Activated CD4-positive, alpha-beta T cell treated with anti-CD3 and anti-CD28 coated beads for 1 hour (primary cell): ENCODE measurements at places on chromosomes 5 and 9.

GRCh38 chr5:53473633-53474032, 6.8 kb upstream of the FST start:
- DNase-seq = no peak

DNA sequence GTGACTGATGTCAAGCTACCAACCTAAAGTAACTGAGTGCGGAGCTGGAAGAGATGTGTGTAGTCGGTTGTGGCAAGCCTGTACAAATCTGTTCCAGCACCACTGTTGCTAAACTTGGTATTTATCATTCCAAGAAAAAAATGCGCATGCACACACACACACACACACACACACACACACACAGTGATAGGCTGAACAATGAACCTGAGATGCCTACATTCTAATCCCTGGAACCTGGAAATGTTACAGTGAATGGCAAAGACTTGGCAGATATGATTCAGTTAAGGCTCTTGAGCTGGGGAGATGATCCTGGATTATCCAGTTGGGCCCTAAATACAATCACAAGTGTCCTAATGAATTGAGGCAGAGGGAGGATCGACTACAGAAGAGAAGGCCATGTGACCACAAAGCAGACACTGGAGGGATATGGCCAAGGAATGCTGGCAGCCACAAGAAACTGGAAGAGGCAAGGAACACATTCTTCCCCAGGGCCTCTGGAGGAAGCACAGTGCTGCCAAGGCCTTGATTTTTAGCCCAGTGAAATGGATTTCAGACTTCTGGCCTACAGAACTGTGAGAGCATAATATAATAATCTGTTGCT, 49.7 kb upstream of the LHFPL2 start:
- no peak for DNase-seq

DNA sequence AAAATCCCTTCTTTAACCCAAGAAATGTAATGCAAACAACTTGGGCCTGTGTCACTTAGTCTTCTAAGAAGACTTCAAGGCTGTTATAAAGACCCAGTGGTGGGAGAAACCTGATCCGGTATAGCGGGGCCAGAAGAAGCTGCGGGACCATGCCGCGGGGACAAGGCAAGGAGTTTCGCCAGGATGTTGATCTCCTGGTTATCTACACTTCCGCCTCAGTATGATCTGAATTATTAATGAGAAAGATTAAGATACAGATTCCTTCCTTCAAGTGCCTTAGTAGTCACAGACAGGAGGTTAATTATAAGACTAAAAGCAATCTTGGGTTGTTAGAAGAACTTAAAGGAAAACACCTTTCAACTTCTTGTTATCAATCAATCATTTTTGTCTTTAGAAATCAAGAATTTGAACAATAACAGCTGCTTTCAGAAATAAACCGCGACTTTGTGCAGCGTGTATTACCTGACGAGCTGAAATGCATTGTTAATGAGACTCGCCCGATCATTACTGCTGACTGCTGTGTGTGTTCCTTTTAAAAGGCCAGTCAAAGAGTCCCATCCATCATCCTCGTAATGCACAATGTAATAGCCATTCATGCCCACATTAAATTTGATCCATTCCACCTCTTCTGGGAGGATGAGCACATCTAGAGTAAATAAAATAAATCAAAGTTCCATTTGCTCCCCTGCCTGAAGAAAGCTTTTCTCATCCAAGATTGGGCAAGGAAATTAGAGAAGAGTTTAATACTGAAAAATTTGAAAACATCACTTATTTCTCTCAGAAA, 22.2 kb downstream of the ERAP1 start:
- no peak for DNase-seq

DNA sequence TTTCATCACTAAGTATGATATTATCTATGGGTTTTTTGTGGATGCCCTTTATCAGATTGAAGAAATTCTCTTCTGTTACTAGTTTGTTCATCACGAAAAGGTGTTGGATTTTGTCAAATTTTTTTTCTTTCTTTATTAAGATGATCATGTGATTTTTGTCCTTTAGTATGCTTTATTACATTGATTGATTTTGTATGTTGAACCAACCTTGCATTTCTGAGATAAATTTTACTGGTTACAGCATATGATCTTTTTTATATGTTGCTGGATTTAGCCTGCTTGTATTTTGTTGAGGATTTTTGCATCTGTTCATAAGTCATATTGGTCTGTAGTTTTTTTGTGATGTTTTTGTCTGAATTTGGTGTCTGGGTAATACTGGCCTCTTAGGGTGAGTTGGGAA, 42.8 kb downstream of the RAD23B start:
- DNase-seq = no peak

- no peak for DNase-seq
Measured at GRCh38 chr5:110809006-110809405, 70.2 kb downstream of the SLC25A46 start.

DNA sequence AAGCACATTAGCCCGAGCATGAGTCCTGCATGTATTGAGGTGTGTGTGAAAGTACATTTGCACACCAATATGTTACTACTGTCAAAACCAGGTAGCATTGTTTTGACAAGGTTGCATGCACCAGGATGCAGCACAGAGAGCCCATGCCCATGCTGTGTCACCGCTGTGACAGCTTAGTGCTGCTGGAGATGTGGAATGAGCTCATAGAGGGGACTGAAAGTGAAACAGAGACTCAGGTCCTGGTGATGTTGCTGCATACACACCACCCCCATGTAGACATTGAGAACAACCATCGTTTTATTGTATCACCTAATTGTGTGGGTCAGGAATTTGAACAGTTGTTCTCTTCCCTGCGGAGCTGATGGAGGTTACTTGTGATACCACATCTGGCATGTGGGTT, 53.0 kb downstream of the GADD45G start:
- no peak for DNase-seq

GRCh38 chr5:146388386-146388785, 49.7 kb downstream of the POU4F3 start:
- DNase-seq = no peak

DNA sequence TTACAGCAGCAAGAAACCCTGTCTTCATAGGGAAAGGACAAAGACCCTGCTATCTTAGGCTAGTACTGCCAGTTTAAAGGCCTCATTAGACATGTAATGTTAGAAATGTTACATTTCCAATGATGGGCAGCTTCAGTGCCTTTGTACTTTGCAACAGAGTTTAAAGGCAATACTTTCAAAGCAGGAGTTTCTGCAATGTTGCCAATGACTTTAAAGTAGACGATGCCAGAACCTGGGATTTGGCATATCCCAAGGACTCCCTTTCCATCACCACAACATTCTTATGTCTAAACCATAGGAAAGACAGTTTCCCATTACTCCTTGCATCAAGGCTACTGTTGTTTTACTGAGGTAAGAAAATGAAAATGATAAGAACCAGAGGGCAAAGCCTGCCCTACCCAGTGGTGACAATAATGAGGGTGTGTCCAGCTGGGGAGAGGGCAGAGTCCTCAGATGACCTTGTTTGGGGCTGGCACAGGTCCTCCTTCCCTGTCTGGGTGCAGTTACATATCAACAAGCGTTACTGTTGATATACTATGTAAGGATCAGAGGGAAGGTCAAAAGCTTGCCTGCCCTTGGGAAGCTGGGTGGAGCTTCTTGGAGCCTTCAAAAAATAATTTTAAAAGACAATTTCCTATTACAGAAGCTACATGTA, 27.5 kb upstream of the MLANA start:
- no peak for DNase-seq

DNA sequence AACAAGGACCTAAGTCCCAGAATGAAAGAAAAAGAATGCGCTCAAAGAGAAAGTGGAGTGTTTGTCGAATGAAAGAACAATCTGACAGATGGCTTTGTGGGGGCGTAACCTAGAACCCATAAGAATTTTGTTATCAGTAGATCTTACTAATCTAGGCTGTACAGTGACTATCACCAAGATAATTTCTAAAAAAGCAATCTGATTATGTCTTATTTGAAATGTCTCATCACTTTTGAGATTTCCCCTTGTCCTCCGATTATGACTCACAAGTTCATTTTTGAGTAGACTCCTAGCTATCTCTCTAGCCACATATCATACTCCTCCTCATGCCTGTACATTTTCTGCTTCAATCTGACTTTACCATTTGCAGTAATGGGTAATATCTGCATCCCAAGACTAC, 135.6 kb upstream of the SMARCA2 start:
- DNase-seq = no peak

- no peak for DNase-seq
Measured at GRCh38 chr5:77222722-77223121, 12.2 kb downstream of the PDE8B start.

GRCh38 chr5:113615708-113616107, 102.2 kb downstream of the YTHDC2 start:
- DNase-seq = no peak

GRCh38 chr5:89582768-89583339, 699.9 kb upstream of the MEF2C start:
- no peak for DNase-seq

GRCh38 chr9:112069318-112070169, 105.6 kb downstream of the SUSD1 start:
- DNase-seq = no peak

- DNase-seq = no peak
Measured at GRCh38 chr9:76213751-76214150, 180.5 kb downstream of the RFK start.

- DNase-seq = no peak
Measured at GRCh38 chr5:6601271-6601670, 31.6 kb downstream of the NSUN2 start.

DNA sequence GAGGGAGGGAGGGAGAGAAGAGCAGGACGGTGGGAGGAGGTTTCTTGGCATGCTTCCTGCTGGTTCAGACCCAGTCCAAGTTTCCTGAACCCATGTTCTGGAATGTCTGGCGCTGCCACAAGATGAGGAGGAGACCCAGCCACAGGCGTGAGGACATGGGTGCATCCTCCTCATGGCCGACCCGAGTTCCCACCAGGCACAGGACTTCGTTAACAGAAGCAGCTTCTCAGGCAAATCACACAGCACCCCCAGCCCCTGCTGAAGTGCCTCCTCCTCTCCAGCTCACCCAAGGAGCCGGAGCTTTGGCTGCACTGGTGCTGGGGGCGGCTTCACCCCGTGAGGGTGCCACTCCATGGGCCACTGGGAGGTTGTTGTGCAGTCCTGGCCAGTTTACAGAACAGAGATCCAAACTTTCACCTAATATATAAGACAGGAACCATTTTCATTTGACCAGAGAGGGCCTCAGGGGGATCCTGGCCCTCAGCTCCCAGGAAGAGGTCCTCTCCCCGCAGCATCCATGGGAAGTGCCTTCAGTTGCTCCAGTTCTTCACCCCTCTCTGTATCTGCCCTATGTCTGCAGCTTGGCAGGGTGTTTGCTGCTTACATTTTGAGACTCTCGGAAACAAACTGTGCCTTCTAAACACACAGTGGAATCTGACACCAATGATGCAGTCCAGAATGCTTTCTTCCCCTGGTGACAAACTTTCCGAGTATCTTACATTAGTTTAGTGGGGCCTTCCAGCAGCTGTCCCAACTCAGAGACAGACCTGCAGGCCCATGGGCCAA, 10.2 kb upstream of the NKD2 start:
- DNase-seq = no peak

GRCh38 chr5:97545886-97546535, 363.0 kb upstream of the RIOK2 start:
- DNase-seq = no peak

GRCh38 chr5:14102666-14103065, 40.5 kb upstream of the TRIO start:
- DNase-seq = no peak

GRCh38 chr5:137782055-137782454, 27.9 kb upstream of the HNRNPA0 start:
- DNase-seq = no peak

- no peak for DNase-seq
Measured at GRCh38 chr5:148467958-148468357, 84.2 kb downstream of the FBXO38 start.

DNA sequence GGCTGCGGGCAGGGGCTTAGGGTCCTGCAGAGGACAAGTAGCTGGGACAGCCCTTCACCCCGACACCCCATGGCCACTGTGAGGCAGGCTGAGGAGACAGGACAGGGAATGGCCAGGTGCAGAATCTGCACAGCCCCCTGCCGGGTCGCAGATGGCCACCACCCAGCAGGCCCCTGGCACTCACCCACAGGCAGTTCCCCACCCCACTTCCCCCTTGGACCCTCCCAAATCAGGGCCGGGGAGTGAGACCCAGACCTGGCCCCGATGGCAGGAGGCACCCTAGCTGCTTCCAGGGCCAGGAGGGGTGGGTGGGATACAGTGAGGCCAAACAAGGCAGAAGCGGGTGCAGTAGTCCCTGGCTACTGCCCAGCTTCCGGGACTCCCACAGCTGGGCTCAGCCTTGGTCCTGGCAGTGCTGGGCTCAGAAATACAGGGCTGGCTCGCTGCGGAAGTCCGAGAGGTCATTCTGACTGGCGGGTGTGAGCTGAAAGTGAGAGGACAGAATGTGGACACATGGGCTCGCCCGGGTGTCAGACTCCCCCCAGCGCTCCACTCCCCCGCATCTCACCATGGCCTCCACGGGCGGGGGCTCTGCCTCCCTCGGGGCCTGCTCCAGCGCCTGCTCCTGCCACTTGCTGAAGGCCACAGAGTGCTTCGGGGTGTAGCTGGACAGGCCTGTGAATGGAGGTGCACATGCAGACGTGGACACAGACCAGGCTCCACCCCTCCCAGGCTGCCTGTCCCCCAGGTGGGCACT, 3.4 kb downstream of the SSNA1 start:
- no peak for DNase-seq

DNA sequence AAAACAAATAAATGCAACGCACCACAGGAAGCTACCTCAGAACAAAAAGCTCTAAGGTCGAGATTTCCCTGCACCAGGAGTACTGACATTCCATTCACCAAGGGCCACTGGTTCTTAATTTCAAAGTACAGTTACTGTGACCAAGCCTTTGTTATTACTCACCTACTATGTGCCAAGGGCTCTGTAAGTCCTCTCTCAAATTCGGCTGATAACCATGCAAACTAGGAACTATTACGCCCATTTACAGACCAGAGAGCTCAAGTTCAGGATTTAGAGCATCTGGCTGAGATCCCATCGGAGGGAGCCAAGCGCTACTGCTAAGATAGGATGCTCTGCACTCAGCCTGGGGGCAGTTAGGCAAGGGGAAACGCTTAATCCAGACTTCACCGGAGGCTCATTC, 5.6 kb downstream of the MYO10 start:
- no peak for DNase-seq

DNA sequence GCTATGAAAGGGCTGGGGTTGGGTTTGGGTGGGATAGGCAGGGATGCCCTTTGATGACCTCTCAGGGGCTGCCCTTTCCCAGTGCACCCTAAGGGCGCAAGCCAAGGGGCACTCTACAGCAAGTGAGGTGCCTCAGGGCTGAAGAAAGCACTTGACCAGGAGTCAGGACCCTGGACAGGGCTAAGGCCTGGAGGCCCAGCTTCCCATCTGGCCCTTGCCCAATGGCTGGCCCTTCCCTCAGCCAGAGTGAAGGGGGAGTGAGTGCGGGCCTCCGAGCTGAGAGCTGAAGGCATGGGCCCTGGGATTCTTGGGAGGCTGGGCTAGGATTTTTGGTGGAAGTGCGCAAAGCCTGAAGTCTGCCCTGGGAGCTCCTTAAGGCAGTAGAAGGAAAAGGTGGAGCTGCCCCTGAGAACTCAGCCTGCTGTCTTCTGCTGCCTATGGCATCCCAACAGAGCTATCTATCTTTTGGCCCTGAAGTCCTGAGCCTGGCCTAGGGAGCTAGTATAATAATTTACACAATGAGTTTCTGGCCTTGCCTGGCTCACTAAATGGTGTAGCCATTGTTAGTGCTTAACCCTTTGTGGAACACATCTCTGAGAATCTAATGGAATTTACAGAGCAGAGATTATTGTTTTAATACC, 16.4 kb downstream of the JADE2 start:
- no peak for DNase-seq

GRCh38 chr5:98679963-98680362, 93.5 kb upstream of the RGMB start:
- DNase-seq = no peak
